ENCODE measurements at places on chromosomes 6 and 20.

DNA sequence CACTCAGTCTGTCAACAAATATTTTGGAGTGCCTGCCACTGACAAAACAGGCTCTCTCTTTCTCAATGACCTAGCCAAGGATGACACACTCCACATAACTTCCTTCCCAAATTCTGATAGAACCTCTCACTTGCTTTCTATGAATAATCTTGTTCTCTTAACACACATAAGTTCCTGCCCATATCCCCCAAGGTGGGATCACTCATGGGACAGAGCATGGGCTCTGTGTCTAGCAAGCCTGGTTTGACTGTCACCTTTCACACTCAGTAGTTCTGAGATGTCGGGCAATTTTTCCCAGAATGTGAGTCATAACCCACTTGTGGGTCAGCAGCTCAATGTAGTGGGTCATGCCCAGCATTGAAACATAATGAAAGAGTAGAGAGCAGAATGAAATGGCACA lies 78.1 kb downstream of the LRFN2 start:
- DNase-seq: no peak

DNA sequence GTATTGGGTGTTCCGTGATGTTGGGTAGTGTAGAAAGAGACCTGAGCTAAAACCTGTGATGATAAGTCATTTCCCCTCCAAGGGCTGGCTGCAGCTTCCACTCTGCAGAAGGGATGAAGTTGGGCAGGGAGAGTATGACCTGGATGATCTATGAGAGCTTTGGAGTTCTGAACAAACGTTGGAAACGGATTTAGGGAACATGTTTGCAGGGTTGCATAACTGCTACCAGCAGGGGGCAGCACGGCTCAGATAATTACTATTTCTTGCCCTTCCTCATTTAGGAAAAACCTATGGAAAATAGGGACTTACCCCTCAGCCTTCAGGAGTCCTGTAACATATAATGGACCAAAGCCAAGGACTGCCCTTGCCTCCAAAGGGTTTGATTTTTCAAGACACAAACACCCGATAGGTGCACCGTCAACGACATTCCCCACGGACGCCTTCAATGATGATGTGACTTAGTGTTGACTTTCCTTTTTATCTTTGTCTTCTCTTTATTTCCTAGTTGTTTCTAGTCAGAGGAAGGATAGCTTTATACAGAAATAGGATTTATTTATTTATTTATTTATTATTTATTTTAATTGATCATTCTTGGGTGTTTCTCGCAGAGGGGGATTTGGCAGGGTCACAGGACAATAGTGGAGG lies 164.9 kb upstream of the SASH1 start:
- DNase-seq: no peak

GRCh38 chr6:97174471-97174870 lies 108.5 kb downstream of the MMS22L start:
- no peak for DNase-seq

GRCh38 chr6:84424956-84425355 lies 197.5 kb upstream of the CEP162 start:
- DNase-seq: no peak

DNA sequence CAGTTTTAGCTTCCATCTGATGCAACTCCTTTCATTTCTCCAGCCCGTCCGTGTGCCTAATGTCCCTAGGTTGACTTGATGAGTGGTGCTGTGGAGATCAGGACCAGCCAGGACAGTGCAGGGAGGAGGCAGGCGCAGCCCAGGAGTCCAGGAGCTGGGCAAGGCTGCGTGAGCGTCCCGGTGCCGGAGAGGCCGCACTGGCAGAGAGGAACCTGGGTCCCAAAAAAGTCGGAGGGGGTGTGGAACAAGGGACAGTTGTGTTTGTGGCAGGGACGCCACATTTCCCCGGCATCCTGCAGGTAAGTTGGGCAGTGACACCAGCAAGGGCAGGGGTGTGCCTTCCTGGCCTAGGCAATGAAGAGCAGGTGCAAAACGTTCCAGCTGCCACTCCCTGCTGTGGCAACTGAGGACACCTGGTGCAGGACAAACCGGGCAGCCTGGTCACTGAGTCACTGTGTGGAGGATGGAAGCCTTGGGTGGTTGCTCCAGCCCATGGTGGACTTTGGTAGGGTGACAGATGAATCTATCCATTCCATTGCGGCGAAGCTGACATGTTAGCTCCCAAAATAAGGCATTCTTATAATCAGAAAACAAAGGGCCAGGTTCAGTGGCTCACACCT lies 53.2 kb downstream of the RAMACL start:
- DNase-seq: no peak

GRCh38 chr20:5675103-5676091 lies 74.8 kb upstream of the SHLD1 start:
- DNase-seq: no peak

DNA sequence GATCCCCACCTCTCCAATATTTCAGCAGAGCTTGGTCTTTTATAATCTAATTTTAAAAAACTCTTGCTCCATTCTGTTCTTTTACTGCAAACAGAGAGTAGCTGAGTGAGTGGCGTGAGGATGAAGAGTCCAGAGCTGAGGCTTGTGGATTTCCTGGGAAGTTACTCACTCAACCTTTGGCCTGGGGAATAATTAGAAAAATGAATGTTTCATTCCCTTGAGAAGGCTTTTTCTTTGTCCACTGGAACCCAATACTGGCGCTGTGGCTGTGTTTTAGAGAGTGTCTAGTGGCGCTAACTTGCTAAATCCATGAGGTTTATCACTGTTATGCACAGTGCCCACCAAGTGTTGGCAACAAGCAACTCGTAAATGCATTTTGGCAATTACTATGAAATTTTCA lies 251.5 kb downstream of the HIVEP2 start:
- DNase-seq: no peak
